ENCODE measurements at places on chromosomes 3 and 15. TPM values are rescaled to one million over a fixed set of nuclear protein-coding genes. Genes with fewer than 3 reads are reported as not detected.
A peak's percentile ranks its signal among the peaks of the same experiment; 100 is the strongest.

GRCh38 chr3:16132928-16133327 is 41.6 kb upstream of the GALNT15 start:
- DNase-seq, result peak; percentile 44

DNA sequence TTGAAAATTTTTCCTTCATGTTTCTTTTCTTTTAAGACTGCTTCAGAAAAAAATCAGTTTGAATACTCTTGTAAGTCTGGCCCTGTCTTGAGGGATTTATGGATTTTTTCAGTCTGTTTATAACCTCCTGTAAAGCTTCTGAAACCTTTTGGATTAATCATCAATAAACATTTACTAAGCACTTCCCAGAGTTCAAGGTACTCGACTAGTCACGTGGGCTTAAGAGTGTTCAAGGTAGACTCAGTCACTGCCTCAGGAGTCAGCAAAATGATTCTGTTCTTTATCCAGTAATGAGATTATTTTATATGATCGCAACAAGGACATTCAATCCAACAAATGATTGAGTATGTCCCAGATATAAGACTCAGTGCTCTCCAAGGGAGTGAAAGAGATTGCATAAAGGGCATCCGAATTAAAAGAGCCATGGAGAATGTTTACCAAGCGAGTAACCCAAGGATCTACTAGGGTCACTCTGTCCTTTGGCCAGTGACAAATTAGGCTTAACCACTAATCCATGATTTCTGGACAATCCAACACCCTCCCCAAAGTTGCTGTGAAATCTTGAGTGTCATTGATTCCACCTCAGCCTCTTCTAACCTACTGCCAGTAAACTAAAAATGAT is 726.6 kb upstream of the NAALADL2 start:
- no peak for DNase-seq

DNA sequence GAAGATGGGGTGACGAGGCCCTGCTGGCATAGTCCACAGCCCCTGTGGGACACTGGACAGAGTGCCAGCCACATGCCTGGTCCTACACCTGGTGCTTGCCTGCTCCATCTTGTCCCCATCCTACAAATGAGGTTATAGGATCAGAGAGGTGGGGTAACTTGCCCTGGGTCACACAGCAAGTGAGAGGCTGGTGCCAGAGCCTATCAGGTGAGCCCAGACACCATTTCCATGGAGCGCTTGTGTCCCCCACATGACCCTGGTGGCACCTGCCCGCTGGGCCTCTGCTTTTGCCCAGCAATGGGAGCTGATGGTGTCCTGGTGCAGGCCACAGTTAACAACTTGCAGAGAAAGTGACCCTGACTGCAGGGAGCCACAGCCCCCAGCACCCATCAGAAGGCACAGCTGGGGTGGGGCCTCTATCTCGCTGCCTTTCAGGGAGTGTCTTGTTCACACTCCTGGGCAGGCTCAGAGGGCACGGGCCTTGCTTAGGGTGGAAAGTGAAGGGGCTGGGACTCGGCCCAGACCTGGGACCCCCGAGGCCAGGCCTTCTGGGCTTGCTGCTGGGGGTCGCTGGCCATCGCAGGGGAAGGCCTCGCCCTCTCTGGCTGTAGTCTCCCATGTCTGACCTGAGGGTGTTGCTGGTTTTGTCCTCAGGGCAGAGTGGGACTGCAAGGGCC is 7.2 kb downstream of the PLXNA1 start:
- DNase-seq, result no peak

- DNase-seq, result no peak
Observed at GRCh38 chr3:25291481-25291905, 136.6 kb upstream of the RARB start.

- no peak for DNase-seq
Observed at GRCh38 chr3:177338697-177339219, 141.5 kb upstream of the TBL1XR1 start.

- DNase-seq, result no peak
Observed at GRCh38 chr15:58947179-58947578, 13.7 kb upstream of the SLTM start.

- peak; percentile 44 for DNase-seq
Observed at GRCh38 chr3:150703299-150703755, 393 bp downstream of the ERICH6 start.

- DNase-seq, result peak; percentile 85
Observed at GRCh38 chr15:82571722-82572222, 31.5 kb upstream of the RPS17 start.

- no peak for DNase-seq
Observed at GRCh38 chr15:40106203-40107161, 2.2 kb downstream of the BMF start.

- no peak for DNase-seq
Observed at GRCh38 chr3:165895919-165896318, 58.7 kb upstream of the BCHE start.

- no peak for DNase-seq
Observed at GRCh38 chr3:174465177-174465576, 394.0 kb upstream of the NAALADL2 start.

- no peak for DNase-seq
Observed at GRCh38 chr15:66139591-66140207, 113.9 kb downstream of the MEGF11 start.

GRCh38 chr15:39999538-40000200 is 39.3 kb downstream of the SRP14 start:
- DNase-seq, result no peak

ISLR gene
- 8.9 TPM for total RNA-seq

MBD4 gene
- total RNA-seq, result 29.0 TPM

TATDN2 gene
- 21.1 TPM for total RNA-seq

GUCA1C gene
- not detected for total RNA-seq

GAP43 gene
- 148 TPM for total RNA-seq

CHAC1 gene
- total RNA-seq, result 4.2 TPM

DLL4 gene
- total RNA-seq, result 4.8 TPM

ZMYND10 gene
- total RNA-seq, result 2.5 TPM

KBTBD13 gene
- not detected for total RNA-seq

LXN gene
- total RNA-seq, result 10.5 TPM

FBXW12 gene
- total RNA-seq, result 2.5 TPM

All from occipital lobe (tissue), 3 donors.